ENCODE measurements at places on chromosomes 7 and 10.

GRCh38 chr10:103192451-103193106 is 493 bp downstream of the NT5C2 start:
- DNase-seq, result peak; percentile 16

DNA sequence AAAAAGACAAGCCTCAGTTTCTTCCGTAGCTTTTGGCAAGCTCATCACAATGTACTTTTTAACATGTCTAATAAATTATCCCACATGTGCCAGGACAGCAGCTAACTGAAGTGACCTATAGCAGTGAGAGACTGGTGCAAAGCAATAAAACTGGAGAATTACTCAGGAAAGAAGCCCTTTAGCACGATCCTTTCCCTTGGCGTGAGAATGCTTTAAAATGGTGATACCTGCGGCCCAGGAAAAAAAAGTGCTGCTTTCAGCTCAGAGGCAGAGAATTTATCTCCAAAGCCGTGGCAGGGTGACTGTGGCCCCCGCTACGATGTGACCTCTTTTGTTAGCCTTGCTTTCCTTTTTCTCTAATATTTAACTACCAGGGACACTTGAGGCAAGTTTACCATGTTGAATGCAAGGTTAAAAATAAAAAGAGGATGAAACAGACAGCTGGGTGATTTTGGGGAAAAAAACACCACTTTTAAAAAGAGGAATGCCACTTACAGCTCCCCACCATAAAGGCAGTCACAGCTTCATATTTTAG is 184.0 kb downstream of the FANK1 start:
- no peak for DNase-seq

DNA sequence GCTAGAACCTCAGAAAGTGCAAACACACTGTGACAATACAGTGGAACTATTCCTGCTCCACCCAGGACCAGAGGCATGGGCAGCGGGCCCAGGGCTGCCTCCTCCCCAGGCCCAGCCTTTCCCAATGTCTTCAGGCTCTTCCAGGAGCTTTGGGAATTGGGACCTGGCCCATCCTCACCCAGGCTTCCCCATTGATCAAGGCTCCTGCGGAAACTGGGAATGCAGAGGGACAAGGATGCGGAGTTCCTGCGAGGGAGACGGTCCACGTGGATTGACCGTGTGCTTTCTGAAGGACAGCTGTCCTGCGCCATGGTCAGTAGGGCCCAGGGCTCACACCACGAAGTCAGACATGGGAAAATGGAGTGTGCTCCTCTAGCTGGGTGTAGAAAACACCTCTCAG is 56.6 kb downstream of the CSGALNACT2 start:
- DNase-seq, result no peak

DNA sequence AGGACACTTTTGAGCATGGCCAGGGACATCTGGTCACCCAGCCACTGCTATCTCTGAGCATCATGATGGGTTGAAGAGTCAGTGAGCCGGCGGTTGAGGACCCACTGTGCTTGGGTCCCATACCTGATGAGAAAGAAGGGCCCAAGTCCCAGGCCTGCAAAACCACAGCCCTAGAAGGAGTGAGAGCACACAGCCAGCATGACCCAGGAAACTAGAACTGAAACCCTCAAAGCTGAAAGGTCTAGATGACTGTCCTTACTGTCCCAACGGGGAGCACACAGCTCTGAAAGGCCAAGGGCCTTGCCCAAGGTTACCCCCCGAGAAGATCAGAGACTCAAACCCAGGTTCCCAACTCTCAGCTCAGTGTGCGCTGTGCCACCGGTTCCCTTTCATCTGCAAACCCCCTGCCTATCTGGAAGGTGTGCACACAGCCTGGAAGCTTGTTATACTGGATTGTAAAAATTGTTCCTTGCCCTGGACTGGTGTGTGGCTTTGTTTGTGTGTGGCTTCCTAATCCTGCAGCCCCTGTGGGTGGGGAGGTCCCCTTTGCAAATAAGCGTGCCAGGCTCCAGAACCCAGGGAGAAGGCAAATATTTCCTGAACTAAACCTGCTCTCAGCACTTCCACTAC is 22.6 kb upstream of the PSAP start:
- no peak for DNase-seq

DNA sequence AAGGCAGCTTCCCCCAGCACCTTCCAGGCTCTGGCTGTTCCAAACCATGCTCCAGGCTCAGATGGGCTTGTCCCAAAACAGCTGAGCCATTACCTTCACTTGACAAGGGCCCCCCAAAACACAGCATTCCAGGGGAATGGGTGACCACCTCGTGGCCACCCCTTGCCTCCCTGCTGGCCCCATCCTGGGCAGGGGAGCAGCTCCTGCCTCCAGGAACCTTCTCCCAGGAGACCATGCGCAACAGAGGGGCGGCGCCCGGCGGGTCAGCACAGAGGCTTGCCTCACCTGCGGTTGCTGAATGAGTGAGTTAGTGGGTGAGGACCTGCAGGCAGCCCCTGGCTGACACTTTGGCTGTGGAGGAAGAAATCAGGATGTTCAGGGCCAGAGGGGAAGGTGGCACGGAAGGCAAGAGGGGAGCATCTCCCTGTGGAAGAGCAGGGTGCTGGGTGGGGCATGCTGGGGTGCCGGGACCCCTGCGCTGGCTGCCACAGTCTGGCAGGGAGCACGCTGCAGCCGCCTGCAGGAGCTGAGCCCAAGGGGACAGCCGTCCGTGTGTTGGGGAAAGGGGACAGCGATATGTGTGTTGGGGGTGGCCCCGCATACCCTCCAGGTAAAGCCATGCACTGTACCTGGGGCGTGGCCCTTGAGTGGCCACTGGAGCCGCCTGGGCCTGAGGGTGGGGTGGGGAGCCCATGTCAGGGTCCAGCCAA is 54.7 kb downstream of the PWWP2B start:
- DNase-seq, result no peak

Measured in activated T-helper 1 cell treated with anti-CD3 and anti-CD28 coated beads, Interleukin-2, amount 50 U/mL, for 16 hours (primary cell).